IPS DF 6.9 (cell line): ENCODE measurements at places on chromosomes 12 and 14.

DNA sequence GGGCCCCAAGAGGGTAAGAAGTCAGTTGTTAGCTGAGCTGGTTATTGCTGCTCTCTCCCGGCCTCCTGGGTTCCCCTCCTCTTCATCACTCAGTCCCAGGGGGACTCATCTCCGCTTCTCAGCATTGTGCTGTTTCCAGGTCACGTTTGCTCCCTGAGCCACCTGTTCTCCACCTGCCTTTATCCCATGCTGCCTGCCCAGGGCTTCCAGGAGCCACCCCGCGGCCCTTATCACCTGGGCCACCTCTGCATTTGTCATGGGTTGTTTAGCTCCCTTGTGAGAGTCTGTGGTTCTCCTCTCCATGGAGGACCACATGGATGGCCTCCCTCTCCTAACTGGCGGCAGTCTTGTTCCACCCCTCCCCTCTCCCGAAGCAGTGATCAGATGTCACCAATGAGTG, 36.0 kb downstream of the SYNDIG1L start:
- no peak for DNase-seq

- DNase-seq = no peak
These were observed 113.9 kb upstream of the CPM start for GRCh38 chr12:69046920-69047319.

DNA sequence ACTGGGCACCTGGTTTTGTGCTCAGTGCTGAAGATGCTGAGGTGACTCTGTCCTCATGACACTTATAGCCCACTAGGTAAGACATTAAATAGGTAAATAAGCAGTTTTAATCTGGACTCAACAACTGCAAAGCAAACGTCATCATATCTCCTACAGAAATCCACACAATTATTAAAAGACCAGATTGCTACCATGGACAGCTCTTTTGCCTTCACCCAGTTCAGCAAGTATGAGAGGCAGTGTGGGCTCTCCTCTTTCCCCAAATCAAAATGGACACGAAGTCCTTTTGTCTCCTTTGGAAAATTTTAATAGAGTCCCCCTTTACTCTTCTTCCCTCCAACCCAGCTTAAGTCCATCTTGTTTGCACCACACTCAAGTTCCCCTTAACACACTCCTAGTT, 171.1 kb downstream of the RPAP3 start:
- DNase-seq = no peak

GRCh38 chr12:52148464-52149181, 43.2 kb downstream of the KRT80 start:
- no peak for DNase-seq

DNA sequence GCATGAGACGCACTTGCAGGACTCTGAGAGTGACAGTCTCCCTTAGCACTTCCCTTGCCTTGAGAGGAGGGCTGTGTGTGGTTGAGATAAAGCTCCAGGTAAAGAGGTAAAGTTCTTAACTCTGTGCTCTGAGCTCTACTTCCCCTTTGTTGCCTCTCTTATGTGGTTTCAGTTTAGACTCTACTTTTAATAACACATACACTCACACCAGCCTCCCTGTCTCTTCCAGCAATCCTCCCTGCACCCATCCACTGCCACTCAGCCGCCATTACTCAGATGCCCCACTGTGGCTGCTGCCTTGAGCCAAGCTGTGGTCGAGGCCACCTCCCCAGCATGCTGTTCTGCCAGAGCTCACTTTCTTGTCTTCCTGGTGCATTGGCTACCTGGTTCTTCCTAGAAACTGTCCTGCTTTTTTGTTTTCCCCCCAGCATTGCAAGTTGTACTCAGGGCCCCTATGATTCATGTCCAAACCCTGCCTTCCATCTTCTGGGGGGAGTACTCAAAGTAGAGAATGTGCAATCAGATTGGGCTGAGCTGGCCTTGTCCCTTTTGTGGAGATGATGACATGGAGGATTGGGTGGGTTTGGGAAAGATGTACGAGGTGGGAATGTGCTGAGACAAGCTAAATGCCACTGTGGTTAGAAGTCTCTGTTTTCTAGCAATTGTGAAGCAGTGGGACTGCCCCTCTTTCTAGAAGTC, 115.5 kb upstream of the PARP11 start:
- no peak for DNase-seq

DNA sequence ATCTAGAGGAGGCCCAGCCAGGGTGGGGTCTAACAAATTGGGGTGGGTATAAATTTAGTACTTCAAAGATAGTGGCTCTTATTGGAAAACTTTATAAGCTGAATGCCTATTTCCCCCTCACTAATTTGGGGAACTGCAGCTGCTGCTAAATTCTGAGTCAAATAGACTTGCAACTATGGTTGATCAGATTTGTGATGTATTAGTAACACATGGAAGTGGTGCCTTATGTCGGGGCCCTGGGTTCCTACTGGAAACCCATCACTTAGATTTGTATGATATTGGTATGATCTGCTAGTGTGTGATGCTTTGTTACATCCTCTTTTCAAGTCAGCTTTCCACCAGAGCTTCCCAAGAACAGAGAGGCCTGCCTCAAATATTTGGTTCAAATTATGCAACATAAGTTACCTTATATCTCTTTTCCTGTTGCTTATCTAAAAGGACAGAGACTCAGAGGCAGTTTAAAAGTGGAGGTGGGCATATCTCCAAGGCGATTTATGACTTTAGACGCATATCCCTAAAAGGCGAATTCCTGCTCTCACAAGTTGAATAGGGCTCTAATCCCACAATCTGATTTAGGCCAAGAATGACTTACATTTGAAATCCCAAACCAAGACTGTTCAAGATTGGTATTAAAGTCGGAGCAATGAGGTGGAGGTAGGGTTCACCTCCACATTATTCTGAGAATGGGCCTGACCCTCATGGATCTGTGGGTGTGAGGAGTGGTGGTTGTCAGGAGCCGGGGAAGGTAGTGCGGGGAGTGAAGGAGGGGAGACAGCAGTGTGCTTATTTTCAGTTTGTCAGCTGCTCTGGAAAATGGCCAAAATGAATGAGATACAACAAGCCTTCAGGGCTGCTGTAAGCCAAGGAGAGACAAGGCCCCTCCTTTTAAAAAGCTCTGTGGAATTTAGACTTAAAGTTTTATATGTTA, 425.8 kb downstream of the RAD51B start:
- DNase-seq = no peak

- no peak for DNase-seq
These were observed 811 bp upstream of the FBRSL1 start for GRCh38 chr12:132489078-132489601.

- DNase-seq = peak; percentile 35
These were observed 528.5 kb upstream of the CCDC196 start for GRCh38 chr14:65957631-65958205.

- DNase-seq = no peak
These were observed 74.8 kb downstream of the FLRT2 start for GRCh38 chr14:85604714-85605113.
